Activated T-helper 9 cell treated with anti-CD3 and anti-CD28 coated beads, Interleukin-2, amount 50 U/mL, for 16 hours (primary cell): ENCODE measurements at places on chromosomes 4 and X.

GRCh38 chr4:169079942-169080827, 70.1 kb upstream of the CBR4 start:
- DNase-seq = no peak

DNA sequence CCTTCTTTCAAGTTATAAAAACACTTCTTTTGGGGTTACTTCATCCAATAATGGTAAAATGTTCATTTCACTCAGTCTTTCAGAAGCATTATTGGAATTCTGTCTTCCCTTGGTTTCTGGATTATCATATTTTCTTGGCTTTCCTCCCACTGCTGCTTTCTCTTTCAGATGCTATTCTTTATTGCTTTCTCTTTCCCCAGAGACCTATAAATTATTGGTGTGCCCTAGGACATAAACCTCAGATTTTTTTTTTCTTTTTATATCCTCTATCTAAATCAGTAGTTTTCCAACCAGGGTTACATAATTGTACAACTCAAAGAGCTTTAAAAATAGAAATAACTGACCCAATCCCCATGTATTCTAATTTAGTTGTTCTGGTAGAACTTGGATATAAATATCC, 1005.5 kb downstream of the ARAP2 start:
- DNase-seq = no peak

DNA sequence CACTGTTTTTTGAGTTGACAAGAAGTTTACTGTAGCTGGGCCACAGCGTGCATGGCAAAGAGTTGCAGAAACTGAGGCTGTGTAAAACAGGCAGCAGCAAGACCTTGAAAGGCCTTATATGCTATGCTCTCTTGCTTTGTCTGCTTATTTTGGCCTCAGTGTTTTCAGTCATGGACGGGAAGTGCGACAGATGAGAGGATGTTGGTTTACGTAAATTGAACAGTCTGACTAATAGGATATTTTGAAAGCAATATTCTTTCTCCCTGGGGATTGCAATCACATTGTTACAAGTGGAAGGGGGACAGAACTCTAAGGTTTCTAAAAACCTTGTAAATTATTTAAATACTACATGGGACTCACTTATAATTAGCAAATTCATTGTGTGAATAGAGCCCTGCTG, 32.2 kb upstream of the MAGEA10 start:
- no peak for DNase-seq

GRCh38 chr4:86060341-86060740, 299.5 kb downstream of the MAPK10 start:
- no peak for DNase-seq

DNA sequence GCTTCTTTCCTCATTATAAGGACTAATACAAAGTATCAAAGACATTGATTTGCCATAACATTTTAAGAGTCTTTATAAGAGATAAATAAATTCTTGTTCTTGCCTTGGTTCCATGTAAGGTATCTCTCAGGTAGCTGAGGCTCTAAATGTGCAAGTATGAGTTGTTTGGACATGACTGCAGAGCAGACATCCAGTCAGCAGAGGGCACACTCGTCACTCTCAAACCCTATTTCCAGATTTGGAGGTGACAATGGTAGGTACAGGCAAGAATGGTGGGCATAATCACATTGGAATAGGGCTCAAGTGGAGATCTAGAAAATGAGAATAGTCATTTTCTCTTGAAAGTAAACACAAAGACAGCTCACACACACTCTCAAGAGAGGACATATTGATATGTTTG, 133.3 kb upstream of the ZIC3 start:
- no peak for DNase-seq

GRCh38 chr4:112144546-112145325, 518 bp upstream of the FAM241A start:
- no peak for DNase-seq

GRCh38 chr4:154478128-154478527, 13.5 kb downstream of the DCHS2 start:
- no peak for DNase-seq

GRCh38 chr4:126553248-126553647, 1079.5 kb upstream of the INTU start:
- DNase-seq = no peak
